ENCODE measurements at places on chromosomes 13 and 19.

DNA sequence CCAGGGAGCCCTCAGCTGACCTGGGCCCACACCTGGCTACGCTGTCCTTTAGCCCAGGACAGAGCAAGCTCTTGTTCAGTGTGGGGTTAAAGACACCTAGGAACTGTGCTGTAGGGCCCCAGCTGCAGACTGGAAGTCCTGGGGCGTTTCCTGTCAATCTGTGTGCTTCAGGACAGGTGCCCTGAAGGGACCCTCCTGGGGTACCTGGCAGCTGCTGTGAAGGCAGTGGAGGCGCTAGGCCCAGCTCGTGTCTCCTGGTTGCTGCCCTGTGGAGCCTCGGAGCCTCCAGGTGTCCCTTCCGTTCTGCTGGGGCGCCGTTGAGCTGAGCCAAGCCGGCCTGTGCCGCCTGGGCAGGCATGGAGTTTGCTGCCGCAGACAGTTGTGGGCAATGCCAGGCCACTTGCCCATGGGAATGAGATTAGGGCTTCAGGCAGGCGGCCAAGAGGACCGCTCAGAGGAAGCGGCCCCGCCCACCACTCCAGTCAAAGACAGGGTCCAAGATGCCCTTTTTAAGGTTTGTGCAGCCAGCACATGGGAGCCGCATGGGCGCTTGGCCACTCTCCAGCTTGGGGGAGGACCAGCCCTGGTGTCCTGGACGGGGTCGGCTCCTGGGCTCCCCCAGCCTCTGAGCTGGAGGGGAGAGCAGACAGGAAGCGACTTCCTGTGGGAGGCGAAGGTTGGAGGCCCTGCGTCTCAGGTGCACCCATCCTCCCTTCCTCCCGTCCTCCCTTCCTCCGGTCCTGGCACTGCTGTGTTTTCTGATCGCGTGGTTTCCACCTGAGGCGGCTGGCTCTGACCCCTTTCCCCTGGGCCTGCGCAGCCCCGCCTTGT lies 4.0 kb downstream of the PTBP1 start:
- DNase-seq = no peak

DNA sequence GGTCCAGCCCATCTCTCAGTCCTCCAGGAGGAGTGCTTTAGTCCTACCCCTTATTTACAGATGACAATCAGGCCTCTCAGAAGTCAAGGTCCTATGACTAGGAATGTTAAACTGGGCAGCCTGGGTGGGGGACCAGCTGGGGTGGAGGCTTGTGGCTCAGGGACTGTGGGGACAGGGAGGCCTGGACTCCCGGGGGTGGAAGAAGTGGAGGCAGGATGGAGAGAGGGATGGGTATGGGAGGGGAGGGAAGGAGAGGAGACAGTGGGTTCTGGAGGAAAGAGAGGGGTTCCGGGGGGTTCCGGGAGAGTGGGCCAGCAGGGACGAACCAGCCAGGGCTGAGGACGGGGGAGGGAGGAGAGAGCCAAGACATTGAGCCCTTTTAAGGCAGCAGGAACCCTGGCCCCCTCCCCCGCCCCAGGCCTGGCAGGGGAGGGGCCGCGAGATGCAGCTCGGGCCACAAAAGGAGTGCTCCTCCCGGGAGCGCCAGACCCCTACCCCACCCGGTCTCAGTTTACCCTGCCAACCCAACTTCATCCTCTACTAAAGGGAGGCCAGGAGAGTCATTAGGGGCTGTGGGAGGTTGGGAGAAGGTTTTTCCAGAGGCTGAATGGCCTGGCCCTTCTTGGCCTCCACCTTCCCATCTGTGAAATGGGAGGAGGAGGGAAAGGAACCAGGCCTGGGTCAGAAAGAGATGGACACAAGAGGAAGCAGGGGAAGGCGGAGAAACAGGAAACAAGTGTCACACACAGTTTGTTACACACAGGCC lies 1.7 kb downstream of the DMPK start:
- peak; percentile 35 for DNase-seq

DNA sequence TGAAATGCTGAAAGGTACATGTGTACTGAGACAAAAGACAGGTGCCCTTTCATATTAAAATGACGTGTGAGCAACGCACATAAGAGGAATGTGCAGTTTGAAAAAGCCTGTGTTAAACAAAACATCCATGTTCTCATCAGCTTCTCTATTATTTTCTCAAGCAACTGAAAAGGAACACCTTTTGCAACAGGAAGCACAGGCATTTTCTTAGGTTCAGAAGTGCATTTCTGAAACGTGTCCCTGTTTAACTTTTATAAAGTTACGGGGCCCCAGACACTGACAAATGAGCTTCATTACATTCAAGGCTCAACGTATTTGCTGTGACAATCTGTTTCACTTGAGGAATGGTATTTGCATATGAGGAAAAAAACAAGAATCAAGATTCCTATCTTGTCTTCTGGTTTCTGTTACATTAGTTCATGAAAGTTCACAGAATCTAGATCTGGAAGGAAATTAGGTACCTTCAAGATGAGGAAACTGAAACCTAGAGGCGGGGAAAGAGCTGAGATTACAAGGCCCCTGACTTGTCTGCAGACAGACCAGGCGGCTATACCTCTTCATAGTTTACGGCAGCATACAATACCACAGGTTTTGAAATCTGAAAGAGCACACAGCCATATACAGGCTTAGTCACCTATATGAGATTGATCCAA lies 431.7 kb downstream of the KLF12 start:
- no peak for DNase-seq

GRCh38 chr13:94548821-94549231 lies 47.1 kb downstream of the TGDS start:
- peak; percentile 69 for DNase-seq

DNA sequence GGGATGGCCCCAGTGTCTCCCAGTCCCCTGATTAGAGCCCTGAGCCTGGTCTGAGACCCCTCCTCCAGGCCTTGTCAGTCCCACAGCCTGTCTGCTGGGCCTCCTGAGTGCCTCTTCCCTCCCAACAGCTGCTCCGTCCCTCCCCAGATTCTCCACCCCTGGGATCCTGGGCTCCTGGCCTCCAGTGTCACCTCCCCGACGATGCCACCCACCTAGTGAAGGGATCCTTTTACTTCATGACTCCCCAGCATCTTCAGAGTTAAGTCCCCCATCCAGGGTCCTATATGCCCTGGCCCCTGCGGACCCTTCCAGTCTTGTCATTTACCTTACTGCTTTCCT lies 4.4 kb upstream of the PRX start:
- DNase-seq = no peak

DNA sequence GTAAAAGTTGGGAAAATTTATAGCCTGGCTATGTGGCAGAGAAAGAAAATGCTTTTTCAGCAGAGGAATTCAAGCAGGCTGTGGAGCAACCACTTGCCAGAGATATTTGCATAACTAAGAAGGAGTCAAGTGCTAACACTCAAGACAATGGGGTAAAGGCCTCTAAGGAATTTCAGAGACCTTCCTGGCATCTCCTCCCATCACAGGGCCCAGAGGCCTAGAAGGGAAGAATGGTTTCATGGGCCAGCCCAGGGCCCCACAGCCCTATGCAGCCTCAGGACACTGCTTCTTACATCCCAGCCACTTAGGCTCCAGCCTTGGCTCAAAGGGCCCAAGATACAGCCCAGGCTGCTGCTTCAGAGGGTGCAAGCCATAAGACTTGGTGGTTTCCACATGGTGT lies 14.3 kb downstream of the SLC15A1 start:
- no peak for DNase-seq

DNA sequence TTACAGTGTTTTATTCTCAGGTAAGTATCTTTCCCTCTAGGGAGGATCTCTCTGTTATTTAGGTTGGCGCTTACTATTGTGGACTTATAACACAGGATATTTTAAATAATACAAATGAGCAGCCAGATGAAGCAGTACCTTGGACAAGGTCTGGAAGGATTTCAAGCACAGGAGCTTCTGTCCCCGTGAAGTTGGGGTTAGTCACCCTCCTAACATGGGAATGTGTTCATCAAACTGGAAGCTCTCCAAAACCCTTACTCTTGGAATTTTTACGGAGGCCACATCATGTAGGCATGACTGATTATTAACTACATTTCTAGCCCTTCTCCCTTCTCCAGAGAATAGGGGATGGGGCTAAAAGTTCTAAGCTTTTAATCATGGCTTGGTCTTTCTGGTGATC lies 38.3 kb upstream of the SPRY2 start:
- no peak for DNase-seq

- DNase-seq = no peak
Observed at GRCh38 chr13:24005755-24006281, 108.5 kb upstream of the C1QTNF9B start.

DNA sequence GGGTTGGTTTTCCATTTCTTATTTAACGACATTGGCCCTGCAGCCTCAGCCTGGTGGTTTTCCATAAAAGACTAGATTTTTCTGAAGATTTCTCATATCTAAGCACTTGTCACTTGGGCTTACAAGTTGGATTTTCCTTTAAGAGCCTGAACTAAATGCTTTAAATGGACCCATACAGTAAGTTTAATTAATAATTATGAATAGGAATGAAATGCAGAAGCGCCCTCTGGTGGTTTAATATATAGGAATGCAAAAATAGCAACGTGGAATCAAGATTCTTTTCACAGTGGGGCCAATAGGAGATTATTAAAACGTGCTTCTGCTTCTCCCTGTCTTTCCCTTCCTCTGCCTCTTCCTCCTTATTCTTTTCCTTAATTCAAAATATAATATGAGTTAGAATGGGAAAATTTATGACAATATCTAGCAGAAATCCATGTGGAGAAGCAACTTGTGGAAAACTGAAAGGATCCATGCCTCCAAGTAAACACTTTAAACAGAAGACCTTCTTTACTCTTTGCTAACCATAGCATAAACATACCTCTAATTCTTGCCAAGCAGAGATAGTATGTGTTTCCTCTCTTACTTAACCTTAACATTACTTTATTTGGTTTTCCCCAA lies 324.0 kb downstream of the GPC5 start:
- peak; percentile 7 for DNase-seq

GRCh38 chr13:110366733-110367132 lies 59.6 kb downstream of the COL4A2 start:
- no peak for DNase-seq

- DNase-seq = no peak
Observed at GRCh38 chr13:33135097-33135496, 118.9 kb downstream of the KL start.

GRCh38 chr19:7083076-7083956 lies 13.8 kb downstream of the ZNF557 start:
- DNase-seq = no peak

DNA sequence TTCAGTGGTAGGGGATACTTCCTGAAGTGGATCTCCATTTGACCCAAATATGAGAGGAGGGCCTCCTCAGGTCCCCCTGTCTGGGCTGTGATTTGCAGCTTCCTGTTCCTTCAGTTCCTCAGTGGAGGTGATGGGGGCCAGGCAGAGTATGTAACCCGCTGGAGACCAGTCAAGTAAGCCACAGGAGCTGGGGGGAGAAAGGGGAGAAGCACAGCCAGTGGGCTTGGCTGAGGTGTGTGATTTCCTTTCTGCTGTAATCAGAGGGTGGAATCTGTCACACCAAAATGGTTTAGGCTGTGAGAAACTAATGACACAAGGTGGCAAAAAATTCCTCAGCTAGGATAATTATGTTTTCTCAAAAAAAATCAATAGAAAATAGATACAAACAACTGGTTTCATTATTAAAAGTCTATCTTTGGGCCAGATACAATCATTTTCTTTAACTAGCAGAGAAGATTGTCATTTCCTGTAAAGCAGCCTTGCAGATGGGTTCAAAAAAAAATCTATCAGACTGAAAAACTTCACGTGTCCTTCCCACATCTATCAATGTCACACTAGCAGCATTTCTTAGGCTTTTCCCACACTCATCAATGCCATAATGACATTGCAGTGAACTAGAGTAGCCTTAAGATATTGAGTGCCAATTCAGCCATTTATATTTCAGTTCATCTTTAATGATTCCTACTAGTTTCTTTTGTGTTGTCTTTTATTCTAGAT lies 1660.3 kb downstream of the EFNB2 start:
- no peak for DNase-seq

DNA sequence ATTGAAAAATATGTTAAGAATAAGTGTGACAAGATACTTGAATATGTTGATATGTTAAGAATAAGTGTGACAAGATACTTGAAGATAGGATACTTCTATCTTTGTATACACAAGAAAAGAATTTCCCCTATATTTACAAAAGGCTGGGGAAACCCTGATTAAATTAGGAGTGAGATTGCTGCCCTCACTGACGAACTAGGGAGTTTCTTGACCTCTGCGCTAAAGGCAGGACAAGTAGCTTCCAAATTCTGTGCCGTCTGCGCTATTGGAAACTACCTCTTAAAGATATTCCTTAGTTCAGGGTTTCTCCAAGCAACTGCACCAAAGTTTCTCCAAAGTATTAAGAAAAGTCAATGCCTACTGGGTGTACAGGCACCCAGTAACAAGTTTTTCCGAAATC lies 730 bp downstream of the ZNF260 start:
- no peak for DNase-seq
